ENCODE measurements at places on chromosomes 6 and 20.

DNA sequence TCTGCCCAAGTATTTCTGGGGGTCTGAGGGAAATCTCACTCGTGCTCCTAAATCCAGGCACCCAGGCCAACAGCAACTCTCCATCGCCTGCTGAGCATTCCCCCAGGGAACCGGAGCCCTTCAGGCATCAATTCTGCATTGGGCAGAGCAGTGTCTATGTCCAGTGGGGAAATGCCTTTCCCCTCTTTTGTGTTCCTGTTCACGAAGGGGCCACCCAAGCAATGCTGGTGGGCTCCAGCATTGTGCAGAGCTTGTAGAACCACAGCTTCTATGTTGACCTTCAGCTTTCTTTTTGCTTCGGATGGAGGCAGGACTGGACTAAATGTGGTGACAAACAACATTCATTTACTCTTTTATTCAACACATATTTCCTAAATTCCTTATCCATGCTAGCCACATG is 27.2 kb upstream of the DDR1 start:
- no peak for DNase-seq

DNA sequence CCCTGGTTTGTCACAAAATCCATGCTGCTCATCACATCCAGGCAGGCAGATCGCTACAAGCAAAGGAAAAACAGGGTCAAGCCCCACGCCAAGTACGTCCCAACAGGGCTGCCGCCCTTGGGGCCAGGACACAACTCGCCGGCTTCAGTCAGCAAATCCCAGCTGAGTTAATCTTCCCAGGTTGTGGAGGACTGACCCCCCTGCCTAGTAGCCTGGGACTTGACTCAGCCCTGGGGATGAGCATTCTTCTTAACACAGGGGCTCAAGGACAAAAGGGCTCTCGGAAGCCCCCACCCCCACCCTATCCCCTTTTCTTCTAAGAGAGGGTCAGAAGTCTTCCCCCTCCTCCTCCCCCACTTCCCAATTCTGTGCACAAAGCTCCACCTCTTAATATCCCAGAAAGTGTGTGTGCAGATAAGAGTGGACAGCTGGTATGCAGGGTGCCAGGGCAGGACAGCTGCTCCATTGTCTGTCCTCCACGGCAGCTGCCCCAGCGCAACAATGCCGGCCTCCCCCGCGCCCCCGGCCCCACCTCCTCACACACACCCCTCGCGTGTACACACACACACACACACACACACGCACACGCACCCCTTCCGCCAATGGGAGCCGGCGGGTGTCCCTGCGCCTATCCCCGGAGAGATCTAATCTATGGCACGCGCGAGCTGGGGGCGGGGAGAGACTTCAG is 4.5 kb downstream of the DLL1 start:
- no peak for DNase-seq

DNA sequence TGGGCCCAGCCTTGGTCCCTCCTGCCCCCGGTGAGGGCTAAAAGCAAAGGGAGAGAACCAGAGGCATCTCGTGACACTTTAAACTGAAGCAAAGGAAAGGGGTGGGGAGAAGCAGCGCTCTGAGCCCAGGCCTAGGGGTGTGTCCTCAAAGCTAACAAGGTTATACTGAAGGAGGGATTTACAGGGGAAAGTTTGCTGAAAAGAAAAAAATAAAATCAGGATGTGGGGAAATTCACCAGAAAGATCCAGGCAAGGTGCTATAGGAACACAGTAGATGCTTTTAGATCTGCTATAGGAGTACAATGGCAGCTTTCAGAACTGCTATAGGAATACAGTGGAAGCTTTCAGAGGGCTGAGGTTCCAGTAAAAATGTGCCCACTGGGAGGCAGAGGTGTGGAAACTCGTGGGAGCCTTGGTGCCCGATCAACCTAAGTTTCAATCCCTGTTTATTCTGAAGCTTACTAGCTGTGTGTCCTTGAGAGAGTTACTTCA is at the start of gene COL9A1:
Gene COL9A1, minus strand, starts transcription at position 51 of the 492 bp plus-strand sequence. CDS start 160 bp downstream, outside the sequence.
- no peak for DNase-seq

GRCh38 chr6:17705428-17705777 is 1.3 kb downstream of the NUP153 start:
- DNase-seq: peak; percentile 39

- DNase-seq: no peak
Observed at GRCh38 chr6:84777888-84778287, 13.5 kb upstream of the TBX18 start.

GRCh38 chr6:157980288-157981131 is 1.2 kb upstream of the SYNJ2 start:
- no peak for DNase-seq

DNA sequence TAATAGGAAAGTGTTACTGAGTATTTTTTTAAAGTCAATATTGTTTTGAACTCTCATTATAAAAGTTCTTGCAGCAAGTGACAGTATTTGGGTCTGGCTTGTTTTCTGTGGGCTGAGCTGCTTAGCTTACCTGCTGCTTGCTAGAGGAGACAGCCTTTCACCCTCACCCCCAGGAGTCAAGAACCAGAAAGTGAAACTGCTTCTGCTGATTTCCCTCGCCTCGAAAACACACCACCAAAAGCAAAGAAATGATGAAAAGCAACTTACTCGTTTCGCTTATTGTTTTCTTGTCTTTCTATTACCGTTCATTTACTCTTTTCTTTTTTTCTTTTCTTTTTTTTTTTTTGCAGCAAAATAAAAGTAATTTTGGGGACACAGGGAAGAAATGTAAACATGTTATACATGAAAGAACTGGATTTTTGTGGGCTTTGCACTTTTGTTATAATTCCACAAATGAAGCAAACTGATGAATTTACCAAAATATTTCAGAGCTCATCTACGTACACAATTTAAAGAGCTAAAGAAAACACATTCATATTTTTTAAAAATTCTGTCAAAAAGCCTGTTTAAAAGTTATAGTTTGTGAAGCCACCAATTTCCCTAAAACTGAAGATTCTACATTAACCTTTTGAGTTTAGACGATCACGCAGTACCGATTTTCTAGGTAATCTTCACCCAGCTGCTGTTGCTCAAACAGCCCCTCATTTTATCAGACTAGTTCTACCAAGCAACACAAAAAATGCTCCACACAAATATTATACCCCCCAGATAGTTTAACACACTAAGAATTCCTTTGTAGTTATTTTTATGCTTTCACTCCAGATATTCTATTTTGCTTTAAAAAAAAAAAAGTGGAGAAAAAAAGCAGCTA is 1.7 kb downstream of the SCML4 start:
- no peak for DNase-seq

DNA sequence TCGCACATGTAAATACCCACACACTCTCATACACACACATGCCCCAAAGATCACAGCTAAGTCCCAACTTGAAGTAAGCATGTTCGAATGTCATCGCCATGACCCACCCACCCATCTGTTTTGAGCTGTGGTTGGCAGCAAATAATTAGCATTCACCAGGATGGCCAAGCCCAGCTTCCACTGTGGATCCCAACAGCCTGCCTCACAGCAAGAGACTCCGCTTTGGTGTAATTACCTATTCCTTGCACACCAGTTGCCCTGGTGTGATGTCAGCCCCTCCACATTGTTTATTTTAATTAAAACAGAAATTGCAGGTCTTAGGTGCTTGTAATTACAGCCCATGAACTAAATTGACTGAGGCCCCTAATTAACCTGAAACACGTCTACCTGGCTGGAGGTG is 81.1 kb downstream of the MAFB start:
- DNase-seq: no peak

DNA sequence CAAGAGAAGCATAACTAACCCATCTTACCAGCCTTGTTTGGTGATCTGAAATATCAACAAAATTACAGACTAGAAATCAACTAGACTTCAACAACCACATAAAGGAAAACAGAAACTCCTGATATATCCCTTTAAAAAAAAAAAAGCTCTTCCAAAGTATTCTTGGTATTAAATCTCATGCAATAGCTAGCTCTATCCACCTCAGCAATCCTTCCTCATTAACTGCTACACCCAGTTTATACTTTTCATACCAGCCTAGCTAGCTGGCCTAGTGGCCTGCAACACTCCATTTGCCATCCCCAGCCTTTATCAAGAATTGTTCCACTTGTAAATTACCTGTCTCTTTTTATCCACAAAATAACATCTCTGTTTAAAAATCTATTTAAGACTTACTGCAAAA is 69.0 kb downstream of the BACH2 start:
- no peak for DNase-seq

- no peak for DNase-seq
Observed at GRCh38 chr6:116524236-116524635, 12.8 kb downstream of the CALHM5 start.

DNA sequence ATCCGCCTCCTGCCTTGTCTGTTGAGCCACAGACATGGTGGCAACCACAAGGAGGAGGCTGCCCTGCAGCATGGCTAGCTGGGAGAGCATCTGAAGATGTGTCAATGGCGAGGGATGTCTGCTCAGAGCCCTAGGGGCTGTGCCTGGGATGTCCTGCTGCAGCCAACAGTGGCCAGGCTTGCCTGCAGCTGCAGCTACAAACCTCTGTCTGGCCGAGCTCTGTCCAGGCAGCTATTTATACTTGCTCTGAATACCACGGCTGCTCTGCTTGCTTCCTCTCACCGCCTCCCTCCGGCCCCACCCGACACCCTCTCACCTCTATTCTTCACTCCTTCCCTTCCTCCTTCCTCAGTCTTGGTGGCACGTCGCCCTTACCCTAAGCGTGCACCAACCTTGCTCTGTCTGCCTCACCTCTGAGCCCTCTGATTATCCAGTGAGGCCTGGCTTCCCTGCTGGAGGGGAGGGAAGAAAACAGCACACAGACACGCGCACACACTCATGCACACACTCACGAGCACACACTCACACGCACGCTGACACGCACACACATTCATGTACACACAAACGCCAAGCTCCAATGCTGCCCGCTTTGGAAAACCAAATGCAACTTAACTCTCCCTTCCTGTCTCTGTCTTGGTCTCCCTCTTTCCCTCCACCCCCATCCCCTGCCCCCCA is at the start of gene ANGPT4:
Gene ANGPT4, minus strand, starts transcription at position 210 of the 675 bp plus-strand sequence. Its CDS starts 120 bp downstream, at position 90.
- DNase-seq: no peak

- DNase-seq: no peak
Observed at GRCh38 chr20:48049641-48050040, 264.4 kb upstream of the SULF2 start.

- no peak for DNase-seq
Observed at GRCh38 chr20:24871480-24872213, 77.4 kb upstream of the CST7 start.

- peak; percentile 20 for DNase-seq
Observed at GRCh38 chr6:138092686-138093085, 14.5 kb downstream of the PERP start.

DNA sequence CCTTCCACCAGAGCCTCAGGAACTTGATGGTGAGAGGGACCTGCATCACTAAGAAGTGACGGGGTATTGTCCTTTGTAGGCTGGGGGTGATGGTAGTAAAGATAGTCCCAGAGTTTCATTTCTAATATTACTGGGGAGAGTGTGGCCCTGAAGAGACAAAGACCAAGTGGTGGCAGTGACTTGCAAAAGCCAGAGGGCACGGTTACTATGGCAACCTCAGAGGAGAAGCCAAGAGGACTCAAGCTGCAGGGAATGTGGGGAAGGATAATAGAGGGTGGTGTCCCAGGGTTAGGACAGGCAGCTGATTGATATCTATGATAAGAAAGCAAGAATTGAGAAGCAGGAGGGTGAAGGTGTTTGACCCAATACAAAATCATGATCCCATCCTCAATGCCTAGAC is 42.5 kb downstream of the HLA-G start:
- DNase-seq: no peak

DNA sequence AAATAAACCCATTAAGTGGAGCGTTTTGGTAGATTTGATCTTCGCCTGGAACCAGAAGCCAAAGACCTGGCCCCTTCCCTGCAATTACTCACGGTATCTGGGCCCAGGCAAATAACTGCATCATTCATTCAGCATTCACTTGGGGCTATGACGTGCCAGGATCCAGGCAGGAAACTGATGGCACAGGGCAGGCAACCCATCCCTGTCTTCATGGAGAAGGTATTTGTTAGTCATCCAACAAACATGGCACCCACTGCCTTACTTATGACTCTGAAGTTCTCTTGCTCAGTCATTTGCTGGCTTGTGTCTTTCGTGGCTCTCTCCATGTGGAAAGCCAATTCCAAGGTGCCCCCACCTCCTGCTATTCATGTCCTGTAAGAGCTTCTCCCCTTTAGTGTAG is 232.4 kb downstream of the BMP7 start:
- DNase-seq: no peak

DNA sequence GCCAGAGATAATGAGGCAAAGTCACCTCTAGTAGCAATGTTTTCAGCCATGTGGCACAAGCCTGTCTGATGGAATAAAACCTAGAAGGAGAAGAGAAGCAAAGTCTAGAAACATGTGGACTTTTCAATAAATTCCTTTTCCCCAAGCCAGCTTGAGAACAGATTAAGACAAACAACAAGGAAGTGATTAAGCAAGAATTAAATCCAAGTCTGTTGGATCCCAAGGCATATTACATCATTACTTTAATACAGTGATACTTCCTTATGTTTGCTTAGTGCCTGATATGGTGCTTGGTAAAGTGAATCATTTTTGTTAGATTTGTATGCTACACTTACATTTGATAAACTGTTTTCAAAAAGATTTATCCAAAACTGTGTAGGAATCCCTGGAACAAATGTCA is 260.3 kb upstream of the FAM83B start:
- DNase-seq: no peak

- no peak for DNase-seq
Observed at GRCh38 chr6:147900247-147900830, 391.8 kb downstream of the SAMD5 start.

DNA sequence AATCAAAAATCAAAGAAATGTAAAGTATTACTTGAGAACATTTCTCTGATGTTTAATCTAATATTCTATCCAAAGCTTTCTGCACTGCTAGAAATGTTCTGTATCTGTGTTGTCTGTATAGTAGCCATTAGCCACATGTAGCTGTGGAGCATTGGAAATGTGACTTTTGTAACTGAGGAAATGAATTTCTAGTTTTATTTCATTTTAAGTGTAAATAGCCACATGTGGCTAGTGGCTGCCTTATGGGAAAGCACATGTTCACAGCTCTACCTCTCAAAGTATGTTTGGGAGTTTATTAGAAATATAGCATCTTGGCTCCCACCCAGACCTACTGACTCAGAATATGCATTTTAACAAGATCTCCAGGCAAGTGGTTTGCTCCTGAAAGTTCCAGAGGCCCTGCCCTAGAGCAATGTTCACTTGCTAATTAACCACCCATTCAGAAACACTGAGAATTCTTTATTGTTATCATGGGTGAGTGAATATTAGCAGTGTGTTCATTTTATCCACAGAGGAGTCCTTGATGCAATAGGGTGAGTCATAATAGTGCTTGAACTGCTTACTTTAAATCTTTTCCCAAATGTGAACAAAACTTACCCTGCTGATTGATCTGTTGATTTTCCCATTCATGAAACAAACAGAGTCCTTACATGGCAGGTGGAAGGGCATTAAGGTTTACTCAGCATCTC is 282.7 kb downstream of the PLCB1 start:
- no peak for DNase-seq

Data from Kasumi-1 (cell line).